ENCODE measurements at places on chromosomes 3 and 15.

- no peak for DNase-seq
Measured at GRCh38 chr3:49412632-49413337, 562 bp downstream of the TCTA start.

DNA sequence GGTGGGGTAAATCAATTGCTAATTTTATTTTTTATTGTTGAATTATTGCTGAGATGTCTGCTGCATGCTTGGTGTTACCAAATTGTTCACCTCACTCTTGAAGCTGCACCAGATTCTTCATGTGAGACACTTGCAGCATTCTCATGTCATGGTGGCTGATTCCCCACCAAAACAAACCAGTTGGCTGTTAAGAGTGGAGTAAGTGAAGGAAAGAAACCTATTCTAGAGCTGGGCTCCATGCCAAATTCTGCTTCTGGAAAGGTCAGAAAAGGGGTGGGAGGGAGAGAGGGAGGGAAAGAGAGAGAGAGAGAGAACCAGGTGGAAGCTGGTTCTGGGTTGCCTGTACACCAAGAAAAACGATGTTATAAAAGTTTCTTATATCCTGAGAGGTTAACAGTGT lies 317.5 kb upstream of the THRB start:
- DNase-seq, result no peak

DNA sequence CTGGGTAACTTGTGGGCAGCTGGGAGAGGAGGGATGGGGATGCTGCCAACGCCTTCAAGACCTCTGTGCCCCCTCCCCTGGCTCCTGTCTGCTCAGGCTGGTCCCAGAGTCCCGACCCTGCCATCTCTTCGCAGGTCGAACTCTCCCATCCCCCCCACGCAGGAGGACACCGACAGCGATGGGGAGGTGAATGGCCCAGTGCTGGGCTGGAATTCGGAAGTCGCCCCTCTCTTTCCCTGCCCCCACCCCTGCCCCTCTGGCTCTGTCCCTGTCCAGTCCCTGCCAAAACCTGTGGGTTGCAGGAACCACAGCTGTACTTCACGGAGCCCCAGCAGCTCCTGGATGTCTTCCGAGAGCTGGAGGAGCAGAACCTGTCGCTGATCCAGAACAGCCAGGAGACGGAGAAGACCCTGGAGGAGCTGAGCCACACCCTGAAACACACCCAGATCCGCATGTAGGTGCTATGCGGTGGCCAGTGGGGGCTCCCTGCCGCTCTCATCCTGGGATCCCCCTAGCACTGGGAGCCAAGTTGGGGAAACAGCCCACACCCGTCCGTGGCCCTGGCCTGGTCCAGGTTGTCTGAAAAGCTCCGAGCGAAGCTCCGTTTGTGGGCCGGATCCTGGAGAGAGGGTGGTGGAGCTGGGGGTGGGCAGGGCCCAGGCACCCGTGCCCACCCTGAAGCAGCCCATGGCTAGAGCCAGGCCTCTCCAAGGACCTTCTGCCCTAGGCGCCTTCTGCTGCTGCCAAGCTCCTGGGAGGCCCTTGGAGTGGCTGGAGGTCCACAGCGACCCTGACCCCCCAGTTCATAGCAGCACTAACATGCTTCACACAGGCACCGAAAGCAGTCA lies 28.7 kb downstream of the CFAP100 start:
- DNase-seq, result no peak

GRCh38 chr3:151346292-151346691 lies 16.9 kb upstream of the P2RY13 start:
- no peak for DNase-seq

DNA sequence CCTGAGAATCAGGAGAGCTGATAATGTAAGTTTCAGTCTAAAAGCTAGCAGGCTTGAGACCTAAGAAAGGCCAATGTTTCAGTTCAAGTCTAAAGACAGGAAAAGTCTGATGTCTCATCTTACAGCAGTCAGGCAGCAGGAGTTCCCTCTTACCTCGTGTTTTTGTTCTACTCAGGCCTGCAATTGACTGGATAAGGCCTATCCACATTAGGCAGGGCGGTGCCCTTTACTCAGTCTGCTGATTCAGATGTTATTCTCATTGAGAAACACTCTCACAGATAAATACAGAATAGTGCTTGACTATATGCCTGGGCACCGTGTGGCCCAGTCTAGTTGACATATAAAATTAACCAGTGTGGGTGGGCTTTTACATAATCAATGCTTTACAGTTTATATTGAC lies 122.4 kb downstream of the NR1D2 start:
- DNase-seq, result no peak

- no peak for DNase-seq
Measured at GRCh38 chr15:71599418-71600151, 210.8 kb upstream of the NR2E3 start.

GRCh38 chr3:151675858-151676615 lies 57.7 kb upstream of the AADACL2 start:
- no peak for DNase-seq

- no peak for DNase-seq
Measured at GRCh38 chr3:33419948-33420347, 20.3 kb downstream of the UBP1 start.

DNA sequence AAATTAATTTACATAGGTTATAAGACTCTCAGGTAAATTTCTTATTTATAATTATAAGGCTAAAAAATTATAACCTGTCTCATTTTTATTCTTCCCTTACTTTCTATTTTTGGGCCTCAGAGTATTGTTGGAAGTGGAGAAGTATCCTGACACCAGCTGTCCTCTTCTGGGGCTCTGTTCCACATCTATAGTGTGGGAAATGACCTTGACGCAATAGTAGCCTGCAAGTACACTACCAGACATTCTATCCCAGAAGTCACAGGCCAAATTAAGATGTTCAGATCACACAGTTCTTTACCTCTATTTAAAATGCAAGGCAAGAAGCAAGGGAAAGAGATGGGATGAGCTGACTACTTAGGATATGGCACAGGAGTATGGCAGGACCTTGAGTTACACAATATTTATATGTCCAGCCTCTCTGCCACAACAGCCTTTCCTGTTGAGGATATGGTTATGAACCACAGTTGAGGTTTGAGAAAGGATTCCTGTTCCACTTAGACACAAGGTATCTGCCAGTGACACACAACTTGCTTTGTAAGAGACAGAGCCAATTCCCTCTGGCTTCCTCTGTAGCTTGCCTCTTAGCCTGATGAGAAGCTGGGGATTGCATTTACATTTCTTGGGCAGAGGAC lies 158.0 kb upstream of the IL12A start:
- DNase-seq, result no peak

DNA sequence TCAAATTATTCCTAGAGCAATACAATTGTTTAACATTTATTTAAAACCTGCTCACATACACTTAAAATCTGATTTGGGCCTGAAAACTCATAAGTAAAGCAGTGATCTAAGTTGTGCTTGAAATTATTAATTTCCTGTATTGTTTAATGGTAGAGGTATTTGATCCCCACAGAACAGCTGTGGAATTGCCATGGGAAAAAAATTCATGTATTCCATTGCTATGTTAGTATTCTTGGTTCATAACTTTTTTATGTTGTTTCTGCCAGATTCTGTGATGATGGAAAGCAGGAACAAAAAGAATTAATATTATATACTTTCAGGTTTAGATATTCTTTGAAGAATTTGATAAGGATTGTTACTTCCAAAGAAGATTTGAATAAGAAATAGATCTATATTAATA lies 831.5 kb upstream of the NR2F2 start:
- DNase-seq, result no peak

GRCh38 chr3:32283304-32283703 lies 44.8 kb downstream of the CMTM8 start:
- peak; percentile 13 for DNase-seq

- DNase-seq, result no peak
Measured at GRCh38 chr3:3893590-3893989, 94.4 kb downstream of the LRRN1 start.
